ENCODE measurements at places on chromosomes 13 and 19.

DNA sequence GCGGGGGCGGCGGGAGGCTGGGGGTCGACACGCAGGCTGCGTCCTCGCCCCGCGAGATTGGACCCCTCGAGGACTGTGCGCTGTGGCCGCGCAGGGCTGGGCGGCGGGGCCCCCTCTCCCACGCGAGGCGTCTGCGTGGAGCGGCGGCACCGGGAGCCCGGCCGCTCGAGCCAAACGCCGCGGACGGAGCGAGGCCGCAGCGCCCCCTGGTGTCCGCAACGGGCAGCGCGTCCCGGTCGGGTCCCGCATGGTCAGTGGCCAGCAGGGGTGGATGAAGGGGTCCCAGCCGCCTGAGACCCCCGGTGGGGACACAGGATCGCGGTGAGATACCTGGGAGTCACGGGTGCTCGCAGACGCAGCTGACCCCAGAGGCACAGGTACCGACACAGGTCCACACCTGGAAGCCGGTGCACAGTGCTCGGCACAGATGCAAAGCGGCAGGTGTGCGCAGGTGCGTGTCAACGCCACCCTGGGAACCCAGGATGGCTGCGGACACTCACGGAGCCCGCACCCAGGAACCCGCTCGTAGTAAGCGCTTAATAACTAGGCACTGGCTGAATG lies 2.1 kb upstream of the CIRBP start:
- DNase-seq: no peak

- no peak for DNase-seq
These were observed 22.4 kb upstream of the BRD4 start for GRCh38 chr19:15354566-15355296.

- peak; percentile 37 for DNase-seq
These were observed 16.6 kb downstream of the VRK3 start for GRCh38 chr19:50008532-50008931.

- DNase-seq: no peak
These were observed 217.0 kb downstream of the NBEA start for GRCh38 chr13:35159041-35159440.

GRCh38 chr19:18152442-18152816 lies 534 bp upstream of the PIK3R2 start:
- peak; percentile 97 for DNase-seq

GRCh38 chr13:104296286-104296685 lies 1230.1 kb upstream of the SLC10A2 start:
- no peak for DNase-seq

DNA sequence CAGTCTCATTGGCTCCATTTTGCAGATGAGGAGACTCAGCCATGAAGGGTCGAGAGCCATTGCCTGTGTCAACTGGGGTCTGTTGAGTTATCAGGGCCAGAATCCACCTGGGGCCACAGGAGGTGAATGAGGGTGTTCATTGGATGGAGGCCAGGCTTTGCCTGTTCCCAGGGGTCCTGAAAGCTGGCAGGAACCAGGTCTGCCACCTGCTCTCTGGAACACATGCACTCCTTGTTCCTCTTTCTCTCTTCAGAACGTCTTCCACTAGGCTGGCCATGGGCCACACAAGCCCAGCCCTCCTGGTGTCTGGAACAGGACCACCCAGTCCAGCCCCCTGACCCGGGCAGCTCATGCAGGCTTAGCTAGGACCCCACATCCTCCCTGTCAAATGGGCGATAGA lies 21.1 kb downstream of the PPP1R37 start:
- no peak for DNase-seq

- DNase-seq: no peak
These were observed 930 bp downstream of the ZNF136 start for GRCh38 chr19:12163826-12164225.
